ENCODE measurements at places on chromosomes 2 and 18. TPM values are rescaled to one million over a fixed set of nuclear protein-coding genes. Genes with fewer than 3 reads are reported as not detected.

C2orf78 gene
- not detected for polyA plus RNA-seq

ARHGEF33 gene
- 1.7 TPM for polyA plus RNA-seq

SERPINB5 gene
- polyA plus RNA-seq = 0.10 TPM

CMPK2 gene
- polyA plus RNA-seq = 2.4 TPM

OTOF gene
- polyA plus RNA-seq = not detected

TMEM198 gene
- not detected for polyA plus RNA-seq

LYG2 gene
- polyA plus RNA-seq = not detected

HOXD11 gene
- polyA plus RNA-seq = not detected

KIF5C gene
- 1.5 TPM for polyA plus RNA-seq
